ENCODE measurements at places on chromosomes 3 and 15. TPM values are rescaled to one million over a fixed set of nuclear protein-coding genes. Genes with fewer than 3 reads are reported as not detected.

Gene SAMD7
- not detected for total RNA-seq

Gene SLC25A36
- total RNA-seq: 273 TPM

Gene FBXO40
- total RNA-seq: 0.21 TPM

Gene P2RY13
- 1.2 TPM for total RNA-seq
